ENCODE measurements at places on chromosomes 7 and 10.

DNA sequence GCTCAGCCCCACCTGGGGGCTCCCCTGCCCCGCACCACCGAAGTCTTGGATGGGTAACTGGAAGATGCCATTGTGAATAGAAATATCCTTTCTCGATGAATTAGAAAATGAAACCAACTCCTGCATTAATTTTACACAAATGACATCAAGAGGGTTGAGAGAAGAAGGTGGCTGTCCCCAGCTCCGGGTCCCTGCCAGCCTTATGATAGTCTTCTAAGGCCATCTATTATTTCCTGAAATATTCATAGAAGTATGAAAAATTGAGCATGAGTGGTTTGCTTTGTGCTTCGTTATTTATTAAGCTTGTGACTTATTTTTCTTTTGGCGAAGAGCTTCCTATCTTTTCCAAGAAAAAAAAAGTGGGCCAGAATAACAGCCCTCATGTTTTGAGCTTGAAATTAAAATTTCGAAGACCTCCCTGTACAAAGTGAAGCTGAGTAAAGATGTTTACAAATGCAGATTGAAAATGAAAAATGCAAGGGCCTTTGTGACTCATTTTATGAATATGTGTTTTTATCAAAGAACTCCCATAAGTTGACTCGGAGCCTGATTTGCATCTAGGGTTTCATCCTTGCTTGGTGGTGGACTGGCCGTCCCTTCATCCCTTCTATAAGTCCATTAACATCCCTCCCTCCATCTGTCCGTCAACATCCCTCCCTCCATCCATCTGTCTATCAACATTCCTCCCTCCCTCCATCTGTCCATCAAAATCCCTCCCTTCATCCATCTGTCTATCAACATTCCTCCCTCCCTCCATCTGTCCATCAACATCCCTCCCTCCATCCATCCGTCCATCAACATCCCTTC, 20.5 kb upstream of the CFAP46 start:
- DNase-seq: no peak

DNA sequence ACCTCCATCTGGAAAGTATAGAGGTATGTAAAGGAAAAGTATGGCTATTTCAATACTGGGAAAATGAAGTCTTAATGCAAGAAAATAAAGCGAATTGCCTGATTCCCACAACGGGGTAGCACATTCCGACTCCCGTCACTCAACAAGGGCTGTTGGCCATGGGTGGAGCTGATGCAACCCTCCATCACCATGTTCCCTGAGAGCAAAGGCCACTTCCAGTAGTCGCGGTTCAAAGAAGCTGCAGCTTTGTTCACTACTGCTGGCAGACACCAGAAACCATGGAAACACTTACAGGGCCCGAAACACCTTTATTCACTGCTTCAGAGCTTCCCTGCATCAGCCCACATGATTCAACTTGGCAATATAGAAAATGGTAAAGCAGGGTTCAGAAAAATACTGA, 44.0 kb downstream of the TMEM26 start:
- DNase-seq: no peak

GRCh38 chr7:40808378-40808942, 673.7 kb downstream of the SUGCT start:
- DNase-seq: no peak

GRCh38 chr7:52555805-52556204, 479.6 kb upstream of the POM121L12 start:
- no peak for DNase-seq

DNA sequence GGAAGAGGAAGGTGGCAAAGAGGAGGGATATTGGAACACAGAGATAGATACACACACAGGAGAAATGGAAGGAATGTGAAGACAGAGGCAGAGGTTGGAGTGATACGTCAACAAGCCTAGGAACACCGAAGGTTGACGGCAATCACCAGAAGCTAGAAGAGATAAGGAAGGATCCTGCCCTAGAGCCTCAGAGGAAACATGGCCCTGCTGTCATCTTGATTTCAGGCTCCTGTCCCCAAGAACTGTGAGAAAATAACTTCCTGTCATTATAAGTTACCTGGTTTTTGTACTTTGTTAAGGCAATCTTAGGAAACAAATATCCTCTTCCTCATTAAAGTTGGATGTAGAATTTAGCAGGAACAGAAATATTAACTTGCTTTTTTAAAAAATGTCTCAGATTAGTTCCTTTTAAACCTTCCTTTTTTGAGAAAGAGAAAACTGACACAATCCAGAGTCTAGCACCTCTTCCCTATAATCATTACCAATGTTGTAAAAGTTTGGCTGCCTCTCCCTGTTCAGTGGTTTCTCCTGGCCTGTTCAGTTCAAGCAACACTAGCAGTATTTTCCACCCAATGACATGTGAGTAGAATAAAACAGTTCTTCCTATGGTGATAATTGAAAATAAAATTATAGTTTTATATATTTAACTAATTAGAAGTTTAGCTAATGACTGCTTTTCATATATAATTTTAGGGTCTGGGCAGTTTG, 28.8 kb upstream of the GNAI1 start:
- no peak for DNase-seq
